IPS-NIHi11 (cell line): ENCODE measurements at places on chromosomes 7 and 10.

DNA sequence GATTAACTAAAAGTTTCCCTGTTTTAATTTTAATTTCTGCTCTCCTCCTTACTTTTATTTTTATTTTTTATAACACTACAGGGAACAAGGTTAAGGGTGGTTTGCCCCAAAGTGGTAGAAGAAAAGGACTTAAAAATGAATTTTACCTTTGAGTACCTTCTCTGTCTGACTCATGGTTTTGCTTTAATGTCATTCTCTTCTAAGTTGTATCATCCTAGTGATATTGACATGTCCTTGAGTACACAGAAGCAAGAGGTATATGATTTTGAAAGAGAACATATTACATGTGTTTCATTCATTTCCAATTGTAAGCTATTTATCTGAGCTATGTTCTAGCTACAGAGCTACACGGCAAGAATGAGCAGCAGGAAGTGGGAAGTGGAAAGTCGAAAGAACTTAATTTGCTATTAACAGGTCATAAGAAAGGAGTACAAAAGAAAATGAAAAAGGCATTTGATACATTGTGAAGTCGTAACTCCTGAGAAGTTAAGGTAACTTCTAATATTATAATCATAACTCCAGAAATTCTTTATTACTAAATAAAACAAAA, 112.5 kb downstream of the SEMA3A start:
- DNase-seq, result no peak

GRCh38 chr7:148356303-148356702, 234.3 kb upstream of the C7orf33 start:
- no peak for DNase-seq

- no peak for DNase-seq
Measured at GRCh38 chr10:72386916-72387586, 32.3 kb upstream of the DNAJB12 start.

DNA sequence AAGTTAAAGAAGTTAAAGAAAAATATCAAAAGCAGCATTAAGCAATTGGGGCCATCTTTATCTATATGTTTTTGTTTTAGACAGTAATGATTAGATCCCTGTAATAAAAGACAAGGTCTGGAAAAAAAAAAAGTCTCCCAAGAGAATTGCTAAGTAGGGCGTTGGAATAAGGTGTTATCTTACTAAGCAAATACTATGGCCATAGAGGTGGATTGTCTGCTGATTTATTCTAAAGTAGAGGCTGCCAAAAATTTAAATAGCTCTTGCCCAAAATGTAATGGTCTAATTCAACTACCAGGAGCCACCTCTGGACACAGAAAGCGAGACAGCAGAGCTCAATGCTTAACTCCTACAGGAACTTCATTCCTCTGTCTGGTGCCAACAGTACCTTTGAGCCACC, 71.6 kb downstream of the HERPUD2 start:
- DNase-seq, result no peak

DNA sequence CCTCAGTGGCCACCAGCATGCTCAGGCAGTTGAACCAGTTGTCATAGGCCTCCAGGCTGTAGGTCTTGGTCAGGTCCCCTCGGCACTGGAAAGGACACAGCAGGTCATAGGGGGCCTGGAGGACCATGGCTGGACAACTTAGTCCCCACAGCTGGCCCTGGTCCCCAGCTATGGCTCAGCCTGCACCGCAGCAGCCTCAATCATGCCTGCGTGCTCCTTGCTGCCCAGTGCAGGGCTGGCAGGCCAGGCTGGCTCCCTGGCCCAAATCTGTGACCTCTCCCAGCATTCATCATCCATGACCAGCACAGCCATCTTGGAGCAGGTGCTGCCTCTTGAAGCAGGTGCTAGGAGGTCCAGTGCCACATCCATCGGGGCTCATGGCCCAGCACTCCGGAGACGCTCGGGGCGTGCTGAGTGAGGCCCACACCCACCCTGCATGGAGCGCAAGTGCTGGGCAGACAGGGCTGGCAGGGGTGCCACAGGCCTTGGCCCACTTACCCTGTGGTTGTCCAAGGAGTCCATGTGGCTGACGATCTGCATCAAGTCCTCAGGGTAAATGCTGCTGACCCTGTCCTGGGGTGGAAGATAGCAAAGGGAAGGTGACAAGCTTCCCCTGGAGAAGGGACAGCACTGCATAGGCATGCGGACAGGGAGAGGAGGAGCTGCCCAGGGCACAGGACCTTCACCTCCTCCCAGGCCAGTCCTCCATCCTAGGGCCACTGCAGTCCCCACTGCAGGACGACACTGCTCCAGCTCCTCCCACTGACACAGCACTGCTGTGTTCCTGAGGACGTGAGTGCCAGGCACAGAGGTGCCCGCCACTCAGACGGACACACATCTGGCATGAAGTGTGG, 61.7 kb downstream of the CSGALNACT2 start:
- DNase-seq, result no peak

GRCh38 chr7:1192171-1192676, 32.2 kb upstream of the ZFAND2A start:
- DNase-seq, result no peak
